ENCODE measurements at places on chromosomes 13 and 19. TPM values are rescaled to one million over a fixed set of nuclear protein-coding genes. Genes with fewer than 3 reads are reported as not detected.

The IGFL3 gene
- not detected for polyA plus RNA-seq

The ZNF426 gene
- polyA plus RNA-seq = 10.5 TPM

The MCEMP1 gene
- polyA plus RNA-seq = 0.25 TPM

The KLF12 gene
- 19.6 TPM for polyA plus RNA-seq

The ATP1A3 gene
- not detected for polyA plus RNA-seq

The ZSWIM9 gene
- polyA plus RNA-seq = 6.8 TPM

The LGI4 gene
- polyA plus RNA-seq = 13.2 TPM

The PTH2 gene
- polyA plus RNA-seq = not detected

The CEACAM4 gene
- not detected for polyA plus RNA-seq

The ZNF491 gene
- polyA plus RNA-seq = 4.5 TPM

The ZIK1 gene
- 4.6 TPM for polyA plus RNA-seq

The CRX gene
- polyA plus RNA-seq = not detected

The MZF1 gene
- 19.9 TPM for polyA plus RNA-seq

The PTGER1 gene
- not detected for polyA plus RNA-seq

The ALOX5AP gene
- polyA plus RNA-seq = 5.6 TPM

The N4BP2L1 gene
- polyA plus RNA-seq = 9.5 TPM

The ZNF563 gene
- polyA plus RNA-seq = 1.4 TPM

The DCLK1 gene
- polyA plus RNA-seq = 114 TPM

The KLK3 gene
- polyA plus RNA-seq = not detected

The SIGLEC10 gene
- polyA plus RNA-seq = 1.7 TPM

The MIPEP gene
- 6.9 TPM for polyA plus RNA-seq

The WDR87 gene
- polyA plus RNA-seq = 0.31 TPM

The ATP8A2 gene
- 1.6 TPM for polyA plus RNA-seq

The ZNF888 gene
- 3.2 TPM for polyA plus RNA-seq

The RASGRP4 gene
- polyA plus RNA-seq = 2.8 TPM

The NDUFA11 gene
- 215 TPM for polyA plus RNA-seq

The MAN2B1 gene
- 35.6 TPM for polyA plus RNA-seq

The ZNF358 gene
- 61.8 TPM for polyA plus RNA-seq

The CYP4F11 gene
- not detected for polyA plus RNA-seq

The FCAR gene
- 0.35 TPM for polyA plus RNA-seq

The KLK15 gene
- polyA plus RNA-seq = not detected

The CLDND2 gene
- polyA plus RNA-seq = 2.2 TPM

The LILRA1 gene
- polyA plus RNA-seq = 0.56 TPM

The PPP1R37 gene
- 24.8 TPM for polyA plus RNA-seq

The ZNF737 gene
- polyA plus RNA-seq = 13.0 TPM

The RPL28 gene
- 1,898 TPM for polyA plus RNA-seq

The CD177 gene
- polyA plus RNA-seq = 0.25 TPM

The KIR2DL4 gene
- not detected for polyA plus RNA-seq

The ZNF91 gene
- 28.7 TPM for polyA plus RNA-seq

The LHB gene
- not detected for polyA plus RNA-seq

The CGB1 gene
- polyA plus RNA-seq = not detected

The ZNF283 gene
- polyA plus RNA-seq = 8.3 TPM

The C19orf12 gene
- polyA plus RNA-seq = 23.8 TPM

The TMPRSS9 gene
- polyA plus RNA-seq = 0.67 TPM

The TMEM221 gene
- 1.5 TPM for polyA plus RNA-seq

The GRIN3B gene
- polyA plus RNA-seq = 0.22 TPM

The ZNF578 gene
- 2.7 TPM for polyA plus RNA-seq

The DMPK gene
- 399 TPM for polyA plus RNA-seq

The PSG11 gene
- polyA plus RNA-seq = 2.7 TPM

The SAE1 gene
- polyA plus RNA-seq = 77.9 TPM

The TMEM190 gene
- polyA plus RNA-seq = not detected

The OLFM2 gene
- 30.2 TPM for polyA plus RNA-seq

The PRMT1 gene
- polyA plus RNA-seq = 214 TPM

The KLF16 gene
- 13.6 TPM for polyA plus RNA-seq

The CCL25 gene
- not detected for polyA plus RNA-seq

The CXCL17 gene
- polyA plus RNA-seq = not detected

The CYP4F2 gene
- polyA plus RNA-seq = not detected

The NLRP9 gene
- polyA plus RNA-seq = not detected

The ADM5 gene
- polyA plus RNA-seq = 2.2 TPM
